Muscle of arm (tissue), 14 donors: ENCODE measurements at places on chromosomes 2 and 18.

DNA sequence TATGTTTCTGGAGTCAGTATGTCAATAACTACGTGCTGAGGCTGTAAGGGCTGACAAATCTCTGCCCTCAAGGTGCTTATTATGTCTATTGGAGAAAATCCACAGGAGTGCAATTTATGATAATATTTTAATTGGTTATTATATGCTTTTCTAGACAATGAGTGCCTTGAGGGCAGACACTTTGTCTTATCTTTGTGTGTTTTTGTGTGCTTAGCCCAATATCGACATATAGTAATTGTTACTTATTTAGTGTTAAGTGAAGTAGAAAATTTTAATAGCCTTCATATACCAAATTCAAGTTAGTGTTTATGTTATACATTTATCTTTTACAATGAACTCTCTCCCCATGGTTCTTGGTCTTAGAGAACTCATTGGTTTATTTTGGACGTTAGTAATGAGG is 118.9 kb downstream of the WDR7 start:
- no peak for DNase-seq

- no peak for DNase-seq
These were observed 5.8 kb upstream of the CCDC88A start for GRCh38 chr2:55425431-55425831.

GRCh38 chr18:55893948-55894347 is 306.0 kb upstream of the TCF4 start:
- DNase-seq = no peak

DNA sequence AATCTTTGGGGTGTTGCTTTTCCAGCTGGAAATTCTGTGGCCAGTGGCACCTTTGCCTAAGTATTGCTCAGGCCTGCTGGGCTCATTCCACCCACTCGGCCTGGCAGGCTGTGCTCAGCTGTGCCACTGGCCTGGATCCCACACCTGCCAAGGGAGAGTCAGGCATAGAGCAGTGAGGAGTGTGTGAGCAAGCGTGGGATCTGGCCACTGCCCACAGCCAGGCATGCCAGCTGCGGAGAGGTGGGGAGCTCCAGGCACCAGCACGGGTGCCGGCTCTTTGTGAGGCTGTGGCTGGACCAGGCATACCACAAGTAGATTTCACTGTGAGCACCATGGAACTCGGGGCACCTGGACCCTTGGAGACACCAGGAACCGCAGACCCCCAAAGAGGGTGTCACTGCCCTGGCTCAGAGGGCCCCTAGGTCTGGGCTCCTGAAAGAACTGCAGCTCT is 118.1 kb upstream of the MAP2 start:
- no peak for DNase-seq
